Dermis blood vessel endothelial cell (primary cell): ENCODE measurements at places on chromosomes 5 and 9. TPM values are rescaled to one million over a fixed set of nuclear protein-coding genes. Genes with fewer than 3 reads are reported as not detected.

Gene ENTPD2
- not detected in 2 replicates for total RNA-seq

Gene ARHGEF37
- 13.6 and 16.0 TPM in 2 replicates for total RNA-seq

DNA sequence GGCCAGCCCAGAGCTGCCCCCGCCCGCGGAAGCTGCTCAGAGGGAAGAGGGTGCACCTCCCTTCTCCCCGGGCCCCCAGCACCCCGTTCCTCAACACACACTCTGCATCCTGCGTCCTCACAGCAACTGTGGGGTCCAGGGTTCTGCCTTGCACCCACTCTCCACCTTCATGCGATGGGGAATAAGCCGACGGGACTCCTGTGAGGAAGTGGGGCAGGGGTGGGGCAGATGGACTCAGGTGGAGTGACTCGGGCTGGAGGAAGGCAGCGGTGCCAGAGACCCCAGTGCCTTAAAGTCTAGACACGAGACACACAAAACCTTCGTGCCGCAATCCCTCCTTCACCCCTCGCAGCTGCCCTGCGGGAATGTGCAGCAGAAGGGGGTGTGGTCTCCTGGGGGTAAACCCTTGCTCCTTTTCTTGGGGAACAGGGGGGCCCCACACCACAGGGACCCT is 8.6 kb downstream of the BRD3 start:
- DNase-seq, result no peak

DNA sequence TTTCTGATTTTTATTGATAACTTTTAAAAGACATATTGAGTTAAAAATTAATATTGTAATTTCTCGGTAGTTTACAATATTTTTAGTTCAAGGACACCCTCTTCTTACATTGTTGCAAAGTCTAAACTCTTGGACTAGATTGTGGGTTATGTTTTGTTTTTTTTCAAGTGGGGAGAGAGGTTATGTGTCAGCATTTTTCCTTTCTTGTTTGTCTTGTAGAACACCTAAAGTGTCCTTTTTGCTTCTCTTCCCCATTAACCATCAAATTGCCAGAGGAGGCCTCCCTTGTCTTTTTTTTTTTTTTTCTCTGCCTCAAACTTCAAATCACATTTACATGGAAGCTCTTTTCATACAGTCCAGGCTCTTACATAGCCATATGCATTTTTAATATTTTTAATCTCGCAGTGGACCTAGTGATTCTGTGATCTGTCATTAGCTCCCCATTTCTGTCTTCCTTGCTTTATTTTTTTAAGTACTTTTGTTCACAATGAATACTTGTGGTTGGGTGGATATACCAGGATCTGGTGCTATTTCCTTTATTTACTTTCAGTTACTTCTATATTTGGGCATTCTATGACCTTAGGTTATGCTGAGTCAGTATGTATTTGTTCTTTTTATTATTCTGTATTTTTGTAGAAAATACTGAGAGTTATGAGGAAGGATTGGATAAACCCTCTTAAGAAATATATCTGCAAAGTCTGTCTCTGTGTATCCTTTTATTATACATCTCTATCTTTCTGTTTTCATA is 2280.6 kb upstream of the ACO1 start:
- no peak for DNase-seq

DNA sequence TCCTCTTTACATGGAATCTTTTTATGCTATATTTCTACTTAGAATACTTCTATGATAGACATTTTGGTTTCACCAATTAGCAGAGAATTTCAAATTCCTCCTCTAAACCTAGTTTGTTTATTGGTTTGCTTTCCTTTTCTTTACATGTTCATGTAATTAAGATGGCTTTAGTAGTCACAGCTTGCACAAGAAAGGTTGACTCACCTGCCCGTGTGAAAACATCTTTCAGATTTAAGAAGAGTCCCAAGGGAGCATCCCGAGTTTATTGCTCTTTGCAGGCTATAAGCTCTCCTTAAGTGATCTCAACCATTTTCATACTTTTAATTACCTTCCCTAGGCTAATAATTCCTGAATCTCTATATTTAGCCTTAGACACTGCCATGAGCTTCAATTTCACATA is 28.9 kb downstream of the TYRP1 start:
- DNase-seq, result no peak

DNA sequence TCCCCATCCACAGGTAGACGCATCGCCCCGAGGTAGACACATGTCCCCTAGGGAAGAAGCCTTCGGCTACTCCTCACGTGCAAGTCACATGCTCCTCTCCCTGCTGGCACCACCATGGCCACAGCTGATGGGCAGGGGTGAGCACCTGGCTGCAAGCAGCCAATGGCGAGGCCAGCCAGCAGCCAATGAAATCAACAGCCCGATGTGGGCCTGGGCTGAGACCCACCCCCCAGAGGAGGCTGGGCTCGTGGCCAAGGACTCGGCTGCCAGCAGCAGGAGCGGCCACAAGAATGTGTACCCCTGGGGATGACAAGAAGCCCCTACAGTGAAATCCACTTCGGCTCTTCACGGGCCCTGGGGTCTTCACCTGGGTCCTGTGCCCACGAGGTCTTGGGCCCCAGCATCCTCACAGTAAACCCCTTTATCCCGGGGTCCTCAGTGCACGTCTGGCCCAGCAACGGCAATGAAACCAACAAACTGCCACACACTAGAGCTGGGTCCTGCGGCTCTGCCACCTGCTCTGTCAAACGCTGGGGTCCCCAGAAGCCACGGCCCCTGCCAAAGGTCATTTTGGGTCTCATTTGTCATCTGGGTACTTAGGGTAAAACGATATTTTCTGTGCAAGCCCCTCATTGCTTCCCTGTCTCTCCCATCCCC is 22.1 kb upstream of the PTGES start:
- no peak for DNase-seq

GRCh38 chr5:146048994-146049703 is 56.2 kb downstream of the PLAC8L1 start:
- DNase-seq, result peak; percentile 82

GRCh38 chr5:18517641-18518380 is 883.6 kb downstream of the TAF11L14 start:
- DNase-seq, result no peak

DNA sequence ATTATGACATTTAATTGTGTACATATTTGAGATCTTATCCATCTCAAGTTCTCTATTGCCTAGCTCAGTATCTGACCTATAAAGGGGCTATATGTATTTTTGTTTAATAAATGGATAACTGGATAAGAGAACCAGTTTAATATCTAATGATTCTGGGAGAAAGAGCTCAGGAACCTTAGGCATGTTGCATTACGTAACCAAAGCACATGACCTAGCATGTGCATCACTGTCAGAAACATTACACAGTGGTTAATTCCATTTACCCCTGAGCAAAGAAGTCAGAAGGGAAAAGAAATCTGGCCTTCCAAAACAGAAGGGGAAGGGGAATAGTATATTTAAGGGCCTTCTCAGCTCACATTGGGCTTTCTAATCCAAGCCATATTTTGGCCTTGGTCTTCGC is 12.3 kb downstream of the PAPPA start:
- DNase-seq, result no peak
